ENCODE measurements at places on chromosomes 11 and 22.

DNA sequence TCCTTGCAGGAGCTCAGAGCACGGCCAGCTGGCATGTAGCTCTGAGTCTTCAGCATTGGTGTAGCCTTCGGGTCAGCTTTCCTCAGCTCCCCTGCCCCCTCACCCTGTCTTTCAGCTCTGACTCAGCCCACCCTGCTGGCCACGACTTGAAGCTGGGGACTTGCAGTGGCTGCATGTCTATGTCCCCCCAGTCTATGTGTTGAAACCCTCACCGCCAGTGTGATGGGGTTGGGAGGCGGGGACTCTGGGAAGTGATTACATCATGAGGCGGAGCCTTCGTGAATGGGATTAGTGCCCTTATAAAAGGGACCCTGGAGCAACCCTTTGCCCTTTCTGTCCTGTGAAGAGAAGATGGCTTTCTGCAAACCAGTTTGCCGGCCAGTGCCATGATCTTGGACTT lies 111.1 kb downstream of the CTTN start:
- no peak for DNase-seq

DNA sequence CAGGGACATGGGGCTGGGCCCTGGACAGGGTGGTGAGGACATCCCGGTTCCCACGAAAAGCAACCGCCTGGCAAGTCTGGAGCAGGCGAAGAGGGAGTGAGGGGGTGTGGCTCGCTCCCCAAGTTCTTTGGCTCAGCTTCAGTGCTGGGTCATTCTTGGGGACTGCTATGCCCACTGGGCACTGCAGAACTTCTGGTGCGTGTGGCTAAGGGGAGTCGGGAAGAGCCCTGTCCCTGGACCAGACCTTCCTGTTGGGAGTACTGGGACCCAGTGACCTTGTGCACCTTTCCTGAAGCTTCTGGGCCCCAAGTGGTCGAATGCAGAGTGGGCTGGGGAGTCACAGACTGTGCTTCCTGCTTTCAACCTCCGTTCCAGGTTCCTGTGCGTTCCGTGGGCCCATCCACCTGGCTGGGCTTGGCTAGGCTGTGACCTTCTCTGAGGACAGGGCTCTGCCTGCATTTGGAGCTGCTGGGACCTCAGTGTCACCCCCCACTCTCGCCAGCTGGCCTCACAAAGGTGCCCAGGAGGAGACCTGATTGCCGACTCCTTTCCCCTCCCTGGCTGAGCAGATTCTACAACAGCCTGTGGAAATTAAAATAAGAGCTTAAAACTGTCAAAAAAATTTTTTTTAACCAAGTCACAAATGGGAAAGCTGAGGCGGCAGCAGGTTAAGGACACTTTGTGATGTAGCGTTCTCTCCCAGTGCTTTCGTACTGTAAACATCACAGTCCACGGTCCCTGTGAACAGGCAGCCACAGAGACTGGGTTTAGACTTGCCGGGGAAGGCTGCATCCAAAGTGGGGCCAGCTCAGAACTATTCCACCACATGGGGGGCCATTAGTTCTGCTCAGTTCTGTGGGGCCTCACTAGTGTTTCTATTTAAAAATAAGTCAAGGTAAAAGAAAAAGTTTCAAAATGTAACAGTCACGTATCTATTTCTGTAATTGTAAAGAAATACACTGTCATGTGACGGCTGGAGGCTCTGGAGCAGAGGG lies 63.8 kb upstream of the WNT7B start:
- no peak for DNase-seq

DNA sequence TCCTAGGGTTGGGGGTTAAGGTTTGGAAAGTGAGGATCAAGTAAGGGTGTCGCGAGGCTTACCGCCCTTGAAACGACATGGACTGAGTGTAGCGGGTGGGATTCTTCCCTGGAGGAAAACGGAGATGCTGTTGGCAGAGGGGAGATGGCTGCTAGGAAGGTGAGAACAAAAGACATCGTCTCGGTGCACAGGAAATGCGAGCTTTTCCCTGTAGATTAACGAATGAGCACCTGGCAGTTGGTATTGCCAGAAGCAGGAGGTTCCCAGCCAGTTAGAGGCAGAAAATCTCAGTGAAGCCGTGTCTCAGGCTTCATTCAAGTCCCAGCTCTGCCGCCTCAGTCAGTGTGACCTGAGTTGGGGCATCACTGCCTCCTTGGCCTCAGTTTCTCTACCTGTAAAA lies 1.4 kb upstream of the LHFPL7 start:
- DNase-seq = no peak

DNA sequence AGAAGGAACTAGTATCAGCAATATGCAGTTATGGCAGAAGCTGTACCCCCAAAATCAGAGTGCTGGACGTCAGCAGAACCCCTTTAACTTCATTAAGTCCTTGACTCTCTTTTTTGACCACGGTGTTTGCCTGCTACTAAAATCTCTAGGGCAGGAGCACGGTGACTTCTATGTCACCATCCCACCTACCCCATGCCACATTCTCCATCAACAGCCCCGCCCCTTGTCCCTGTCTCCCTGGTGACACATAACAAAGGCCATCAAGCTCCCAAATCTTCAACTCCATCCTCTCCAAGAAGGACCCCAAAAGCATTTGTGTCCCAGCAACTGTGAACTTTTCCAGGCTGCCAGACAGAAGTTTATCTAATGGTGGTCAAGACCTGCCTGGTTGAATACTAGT lies 894 bp downstream of the ADA2 start:
- DNase-seq = no peak

DNA sequence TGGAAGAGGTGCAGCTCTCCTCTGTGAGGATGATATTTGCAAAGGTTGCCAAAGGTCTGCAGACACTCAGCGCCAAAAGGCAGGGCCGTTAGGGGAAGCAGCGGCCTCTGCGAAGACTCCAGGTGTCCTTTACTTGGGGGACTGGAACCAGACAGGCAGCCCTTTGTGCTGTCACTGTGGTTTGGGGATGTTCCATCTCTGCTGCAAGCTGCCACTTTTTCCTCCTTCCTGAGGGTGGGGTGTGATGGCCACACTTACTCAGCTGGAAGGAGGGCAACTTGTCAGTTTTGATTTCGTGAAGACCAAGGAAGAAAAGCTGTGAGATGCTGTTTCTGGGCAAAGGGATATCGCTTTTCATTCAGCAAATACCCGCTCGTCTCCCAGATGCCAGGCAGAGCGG lies 96.5 kb upstream of the PRR5 start:
- no peak for DNase-seq

DNA sequence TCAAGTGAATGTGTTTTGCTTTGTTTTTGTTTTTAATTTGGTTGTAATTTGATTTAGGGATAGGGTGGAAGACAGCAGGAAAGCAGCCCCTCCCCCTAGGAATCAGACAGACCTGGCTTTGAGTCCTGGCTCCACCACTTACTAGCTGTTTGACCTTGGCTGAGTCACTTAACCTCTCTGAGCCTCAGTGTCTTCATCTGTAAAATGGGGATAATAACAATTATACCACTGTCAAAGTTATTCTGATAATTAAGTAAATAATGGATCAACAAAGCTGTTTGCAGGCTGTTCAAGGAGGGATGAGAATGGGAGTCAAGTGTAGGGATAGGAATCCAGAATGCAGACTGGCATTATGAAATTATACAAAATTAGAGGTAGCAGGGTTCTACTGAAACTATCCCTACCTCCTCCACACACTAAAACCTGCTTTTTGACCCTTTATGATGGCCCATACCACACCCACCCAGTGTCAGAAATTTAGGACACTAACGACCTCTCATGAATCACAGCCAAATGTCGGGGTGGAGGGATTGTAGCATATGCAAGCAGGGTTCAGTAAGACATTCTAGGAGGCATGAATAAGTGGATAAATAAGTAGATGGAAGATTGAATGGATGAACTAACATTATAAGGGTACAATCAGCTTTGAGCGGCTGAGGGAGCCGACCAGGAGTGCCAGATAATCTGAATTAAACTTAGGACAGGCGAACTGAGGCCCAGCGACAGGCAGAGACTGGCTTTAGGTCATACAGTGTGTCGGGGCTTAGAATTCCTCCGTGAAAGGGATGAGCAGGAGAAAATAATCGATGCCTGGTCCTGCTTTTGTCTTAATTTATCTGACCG lies 974 bp downstream of the ANAPC15 start:
- DNase-seq = no peak

DNA sequence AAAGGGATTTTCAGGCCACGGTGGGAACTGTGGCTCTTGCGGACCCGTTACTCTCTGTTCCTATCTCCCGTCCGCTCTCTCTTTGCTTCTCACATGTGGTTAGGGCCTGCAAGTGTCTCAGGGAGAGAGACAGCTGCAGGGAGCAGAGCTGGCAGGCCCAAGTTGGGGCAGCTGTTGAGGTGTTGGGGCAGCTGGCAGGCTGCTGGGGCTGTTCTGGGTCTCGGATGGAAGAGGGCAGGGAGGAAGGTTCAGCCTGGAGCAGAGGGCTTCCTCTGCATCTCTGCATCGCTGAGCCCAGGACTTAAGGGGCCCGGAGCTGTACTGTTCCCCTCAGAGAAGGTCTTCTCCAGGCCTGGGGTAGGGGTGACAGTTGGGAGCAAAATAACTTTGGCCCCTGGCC lies 2.6 kb upstream of the CNIH2 start:
- no peak for DNase-seq

- no peak for DNase-seq
These were observed 15.3 kb upstream of the CAPN5 start for GRCh38 chr11:77051511-77051910.

- no peak for DNase-seq
These were observed 6.7 kb downstream of the DDI1 start for GRCh38 chr11:104043142-104043541.

- no peak for DNase-seq
These were observed 8.5 kb upstream of the SCYL1 start for GRCh38 chr11:65516135-65516968.

DNA sequence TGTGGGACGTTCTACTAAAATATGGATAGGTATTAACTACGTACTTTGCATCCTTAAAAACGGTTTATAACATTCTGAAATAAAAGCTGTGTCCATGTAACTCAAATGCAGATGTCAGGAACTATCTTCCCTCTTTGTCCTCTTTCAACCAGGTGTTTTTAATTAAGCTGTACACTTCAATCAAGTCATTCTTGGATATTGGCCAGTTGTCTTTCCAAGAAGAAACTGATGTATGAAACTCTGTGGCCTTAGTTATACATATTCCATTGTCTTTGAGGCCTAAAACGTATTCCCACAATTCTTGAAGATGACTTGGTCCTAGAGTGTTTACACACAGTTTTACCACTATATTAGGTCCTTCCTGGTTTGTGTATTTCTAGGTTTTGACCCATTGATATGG lies 249.0 kb upstream of the CNTN5 start:
- DNase-seq = no peak

DNA sequence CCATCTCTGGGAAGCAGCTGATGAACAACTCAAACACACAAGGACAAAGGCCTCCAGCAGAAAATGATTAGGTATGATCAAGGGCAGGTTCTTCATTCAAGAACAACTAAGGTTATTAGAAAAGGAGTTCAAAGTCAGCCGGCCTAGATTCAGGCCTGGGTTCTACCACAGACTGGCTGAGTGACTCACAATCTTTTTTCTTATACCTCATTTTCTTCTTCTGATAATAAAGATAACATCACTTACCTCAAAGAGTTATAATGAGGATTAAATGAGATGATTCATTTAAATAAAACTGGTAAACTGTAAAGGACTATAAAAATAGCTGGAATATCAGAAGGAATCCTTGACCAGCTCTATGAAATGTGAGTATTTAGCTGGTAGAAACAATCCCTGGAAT lies 49.3 kb upstream of the PPP2R1B start:
- no peak for DNase-seq

GRCh38 chr11:20204681-20205080 lies 44.4 kb upstream of the DBX1 start:
- no peak for DNase-seq

DNA sequence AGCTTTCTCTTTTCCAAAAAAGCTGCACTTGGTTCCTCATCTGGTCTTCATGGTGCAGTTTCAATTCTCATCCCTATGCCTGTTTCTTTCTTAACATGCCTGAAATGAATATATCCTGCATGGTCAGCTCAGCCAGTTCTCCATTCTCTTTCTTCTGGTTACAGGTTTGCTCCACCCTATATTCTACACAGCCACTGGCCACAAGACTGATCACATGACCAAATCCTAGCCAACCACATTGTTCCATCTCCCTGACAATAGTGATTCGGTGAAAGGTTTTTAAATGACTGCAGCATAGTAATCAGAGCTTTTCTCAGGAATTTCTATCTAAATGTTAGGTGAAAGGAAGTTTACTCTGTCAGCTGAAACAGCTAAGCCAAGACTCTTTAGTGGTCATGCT lies 891.4 kb downstream of the METTL15 start:
- DNase-seq = no peak

GRCh38 chr11:6455070-6455469 lies 14.3 kb upstream of the HPX start:
- DNase-seq = no peak

DNA sequence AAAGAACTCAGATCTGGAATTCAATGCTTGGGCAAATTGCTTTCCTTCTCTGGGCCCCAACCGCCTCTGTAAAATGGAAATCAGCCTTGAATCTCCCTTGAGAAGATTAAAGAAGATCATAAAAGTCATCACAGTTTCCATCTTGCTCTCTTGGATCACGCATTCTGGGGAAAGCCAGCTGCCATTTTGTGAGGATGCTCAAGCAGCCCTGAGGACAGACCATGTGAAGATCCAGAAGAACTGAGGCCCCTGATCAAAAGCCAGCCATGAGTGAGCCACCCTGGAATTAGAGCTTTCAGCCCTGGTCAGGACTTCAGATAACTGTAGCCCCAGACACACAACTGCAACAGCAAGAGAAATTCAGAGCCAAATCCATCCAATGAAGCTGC lies 229.3 kb downstream of the MN1 start:
- no peak for DNase-seq

DNA sequence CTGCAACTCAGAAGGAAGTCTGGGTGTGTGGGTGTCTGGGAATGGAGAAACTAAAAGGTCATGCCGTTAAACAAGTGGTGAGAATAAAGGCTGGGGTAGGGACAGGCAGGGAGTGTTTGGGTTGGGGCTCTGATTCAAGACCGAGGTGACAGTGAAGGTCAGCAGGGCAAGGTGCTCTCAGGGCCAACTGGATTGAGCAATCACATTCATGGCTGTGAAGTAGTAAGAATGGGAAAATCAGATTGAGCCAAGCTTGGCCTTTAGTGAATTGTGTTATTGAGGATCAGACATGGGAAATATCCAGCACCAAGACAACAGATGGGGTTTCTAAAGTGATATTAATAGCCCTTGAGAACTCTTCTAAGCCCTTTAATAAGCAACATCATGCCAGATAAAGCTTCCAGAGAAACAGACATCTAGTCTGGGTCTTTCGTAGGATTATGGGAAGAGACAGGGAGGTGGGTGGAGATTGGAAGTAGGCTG lies 24.3 kb downstream of the SCN3B start:
- DNase-seq = no peak
